ENCODE measurements at places on chromosomes 7 and 10. TPM values are rescaled to one million over a fixed set of nuclear protein-coding genes. Genes with fewer than 3 reads are reported as not detected.

AP1S1 gene
- 35.2 TPM for polyA plus RNA-seq

GPRIN2 gene
- polyA plus RNA-seq = 0.22 TPM

PUS7 gene
- polyA plus RNA-seq = 4.0 TPM

CLDN3 gene
- 0.30 TPM for polyA plus RNA-seq

DNA sequence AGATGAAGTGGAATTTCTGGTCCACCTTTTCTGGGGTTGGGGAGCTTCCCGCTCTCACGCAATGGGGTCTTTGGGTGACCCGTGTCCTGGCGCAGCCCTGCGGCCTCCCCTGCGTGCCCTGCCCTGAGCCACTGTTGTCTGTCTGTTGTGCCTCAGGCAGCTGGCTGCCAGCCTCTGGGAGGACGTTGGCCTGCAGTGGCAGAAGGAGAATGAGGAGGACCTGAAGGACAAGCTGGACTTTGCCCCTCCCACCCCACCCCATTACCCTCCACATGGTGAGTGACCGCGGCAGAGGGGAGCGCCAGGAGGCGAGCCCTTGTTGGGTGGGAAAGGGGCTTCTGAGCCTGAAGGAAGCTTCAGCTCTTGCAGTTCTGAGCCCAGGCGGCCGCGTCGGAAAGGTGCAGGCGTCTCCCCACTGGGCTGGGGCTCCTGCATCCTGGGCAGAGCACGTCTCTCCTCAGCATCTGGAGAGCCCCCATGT, 14.2 kb upstream of the PRKAR1B start:
- DNase-seq = peak; percentile 19

GRCh38 chr7:28739826-28740225, 218.3 kb downstream of the TRIL start:
- DNase-seq = no peak

- no peak for DNase-seq
These were observed 41.7 kb downstream of the DNAJC1 start for GRCh38 chr10:21961847-21962246.

All from ovary (tissue), 10 donors.